ENCODE measurements at places on chromosomes 16 and 17.

DNA sequence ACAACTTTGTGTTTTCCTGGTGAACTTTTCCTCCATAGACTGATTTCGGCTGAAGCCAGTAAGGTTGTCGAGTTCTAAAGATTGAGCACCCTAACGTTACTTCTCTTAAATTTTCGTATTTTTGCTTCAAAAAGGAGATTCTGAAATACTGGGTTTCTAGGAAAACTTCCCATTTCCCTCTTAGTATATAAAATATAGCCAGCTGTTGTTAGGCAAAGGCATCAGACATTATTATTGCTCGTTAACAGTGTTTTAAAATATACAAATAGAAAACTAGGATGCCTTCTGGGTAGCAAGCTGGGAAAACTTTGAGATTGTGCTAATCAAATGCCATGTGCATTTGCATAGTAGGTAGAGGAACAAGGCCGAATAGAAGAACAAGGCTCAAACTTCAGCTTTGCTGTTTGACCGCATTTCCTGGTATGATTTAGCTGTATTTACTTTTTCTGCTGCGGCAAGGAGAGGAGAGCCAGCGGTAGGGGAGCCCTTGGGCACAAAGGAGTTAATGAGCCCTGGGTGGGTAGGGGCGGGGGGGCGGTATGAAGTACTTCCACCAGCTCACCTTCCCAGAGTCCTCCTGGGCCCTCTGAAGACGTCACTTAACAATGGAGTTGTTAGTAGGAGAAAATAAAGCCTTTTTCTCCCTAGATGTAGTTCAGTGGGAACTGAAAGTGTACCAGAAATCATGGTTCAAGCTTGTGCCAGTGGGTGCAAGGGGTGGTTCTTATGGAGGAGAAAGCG is 151.9 kb downstream of the MSI2 start:
- peak; percentile 40 for DNase-seq

- DNase-seq, result no peak
Observed at GRCh38 chr17:63798572-63799106, 24.7 kb downstream of the DDX42 start.

DNA sequence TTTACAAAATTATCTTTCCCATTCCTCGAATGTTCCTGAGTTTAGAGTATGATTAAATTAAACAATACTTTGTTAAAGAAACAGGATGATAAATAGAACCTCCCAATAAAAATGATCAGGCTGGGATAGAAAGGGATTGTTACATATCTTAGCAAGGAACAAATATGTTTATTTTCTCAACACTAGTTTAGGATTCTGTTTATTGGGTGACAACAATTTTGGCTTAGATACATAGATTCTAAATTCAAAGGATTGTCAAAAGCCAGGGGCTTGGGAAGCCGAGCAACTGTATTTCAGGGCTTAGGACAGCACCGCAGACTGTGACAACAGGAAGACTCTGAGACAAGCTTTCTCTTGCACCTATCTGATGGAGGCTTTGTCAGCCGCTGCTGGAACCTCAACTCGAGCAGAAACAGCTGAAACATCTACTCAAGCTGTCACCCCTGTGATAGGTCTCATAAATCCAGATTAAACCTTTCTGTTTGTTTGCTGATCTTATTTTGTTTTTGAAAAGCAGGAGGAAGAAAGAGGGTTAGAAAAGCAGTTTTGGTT is 562.8 kb upstream of the ZFHX3 start:
- DNase-seq, result no peak

- DNase-seq, result no peak
Observed at GRCh38 chr17:16425698-16426659, 10.6 kb downstream of the TRPV2 start.

Data from GM06990 (cell line).